Right renal pelvis (tissue), 4 donors: ENCODE measurements at places on chromosomes 11 and 22.

- no peak for DNase-seq
These were observed 4.3 kb upstream of the BAIAP2L2 start for GRCh38 chr22:38114484-38115398.

DNA sequence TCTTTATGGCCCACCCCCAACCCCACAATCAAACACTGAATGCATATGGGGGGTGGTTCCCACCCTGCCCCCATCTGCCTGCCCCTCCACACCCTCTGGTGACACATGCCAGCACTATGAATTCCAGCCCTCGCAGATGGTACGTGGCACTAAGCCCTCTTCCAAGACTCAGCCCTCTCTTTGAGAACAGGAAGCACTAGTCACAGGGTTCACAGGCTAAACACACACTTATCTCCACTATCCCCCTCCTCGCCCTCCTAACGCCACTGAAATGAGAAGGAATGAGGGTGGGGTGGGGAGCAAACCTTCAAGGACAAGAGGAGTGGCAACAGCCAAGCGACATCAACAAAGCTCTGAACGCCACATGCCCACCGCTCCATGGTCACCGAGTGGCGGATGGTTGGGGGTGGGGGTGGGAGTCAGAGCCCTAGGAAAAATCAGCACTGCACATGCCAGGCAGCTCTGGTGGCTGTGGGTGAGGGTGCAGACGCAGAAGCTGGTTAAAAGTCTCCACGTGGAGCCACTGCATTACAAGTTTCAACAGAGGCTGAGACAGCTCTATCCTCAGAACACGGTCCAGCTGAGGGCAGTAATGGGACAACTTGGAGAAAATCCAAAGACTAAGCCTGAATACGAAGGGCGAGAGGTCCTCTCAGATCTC lies 33.6 kb downstream of the TMEM184B start:
- DNase-seq: no peak

DNA sequence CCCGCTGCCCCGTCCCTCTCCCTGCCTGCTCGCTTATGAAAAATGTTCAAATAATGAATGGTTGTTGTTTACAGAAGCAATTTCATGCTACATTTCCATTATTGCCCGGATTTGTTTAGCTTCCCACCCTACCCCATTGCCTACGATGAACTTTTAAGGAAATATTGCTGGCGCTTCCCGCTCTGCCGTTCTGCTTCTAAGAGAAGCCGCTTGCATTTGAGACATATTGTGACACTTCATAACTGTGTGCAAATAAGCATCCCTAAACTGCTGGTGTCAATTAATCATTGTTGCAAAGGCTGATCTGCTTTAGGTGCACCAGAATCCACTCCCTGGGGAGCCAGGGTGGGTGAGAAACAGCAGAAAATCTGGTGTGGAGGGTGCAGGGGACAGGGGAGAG lies 52.3 kb upstream of the LMO1 start:
- no peak for DNase-seq

GRCh38 chr11:118663902-118664301 lies 15.5 kb downstream of the TREH start:
- DNase-seq: no peak

GRCh38 chr11:121249039-121249663 lies 43.4 kb upstream of the SC5D start:
- DNase-seq: no peak

- no peak for DNase-seq
These were observed 91.5 kb downstream of the PHF21B start for GRCh38 chr22:44918166-44918924.

DNA sequence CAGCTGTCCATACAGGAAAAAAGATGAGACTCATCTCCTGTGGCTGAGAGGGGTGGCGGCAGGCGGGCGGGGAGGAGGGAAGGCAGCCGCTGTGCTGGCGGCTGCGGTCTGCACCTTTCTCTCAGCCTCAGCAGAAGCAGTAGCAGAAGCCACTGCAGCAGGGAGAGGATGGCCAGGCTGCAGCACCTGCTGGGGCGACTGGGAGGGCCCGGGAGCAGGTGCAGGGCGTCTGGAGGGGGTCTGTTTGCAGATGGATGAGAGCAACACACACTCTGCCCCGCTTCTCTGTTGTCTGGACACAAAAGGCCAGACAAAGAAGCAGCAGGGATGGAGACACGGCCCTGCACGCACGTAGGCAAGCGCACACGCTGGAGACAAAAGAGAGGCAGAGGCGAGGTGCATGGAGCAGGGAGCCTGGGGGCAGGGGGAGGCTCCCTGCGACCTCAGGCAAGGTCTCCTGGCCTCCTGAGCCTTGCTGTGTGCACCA lies 9.3 kb upstream of the MIAT start:
- DNase-seq: no peak

GRCh38 chr11:62461740-62462507 lies 43.1 kb downstream of the SCGB1A1 start:
- DNase-seq: no peak

GRCh38 chr22:19970479-19971275 lies 29.1 kb upstream of the TXNRD2 start:
- DNase-seq: no peak
